ENCODE measurements at places on chromosomes 6 and 20.

DNA sequence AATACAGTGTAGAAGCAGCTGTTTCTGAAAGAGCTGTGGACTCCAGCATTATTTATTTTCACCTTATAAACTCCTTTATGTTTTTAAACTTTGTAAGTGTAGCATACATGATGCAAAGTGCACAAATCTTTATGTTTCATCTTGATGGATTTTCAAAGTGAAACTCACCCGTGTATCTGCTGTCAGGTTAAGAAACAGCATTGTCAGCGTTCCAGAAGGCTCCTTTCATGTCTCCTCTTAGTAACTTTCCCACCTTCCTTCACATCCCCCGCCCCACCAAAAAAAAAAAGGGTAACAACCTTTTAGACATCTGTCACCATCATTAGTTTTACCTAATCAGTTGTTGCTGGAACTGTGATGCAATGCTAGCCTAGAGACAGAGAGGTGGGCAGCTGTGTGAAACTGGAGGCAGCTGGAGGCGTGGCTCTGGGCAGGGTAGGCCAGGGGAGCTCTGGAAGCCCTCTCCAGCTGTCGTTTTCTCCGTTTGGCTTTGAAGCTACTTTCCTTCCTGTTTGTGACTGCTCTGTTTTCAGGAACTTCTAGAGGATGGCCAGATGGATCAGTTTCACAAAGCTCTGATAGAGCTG lies 7.2 kb downstream of the ACTR5 start:
- peak; percentile 79 for DNase-seq

- DNase-seq = no peak
Measured at GRCh38 chr6:14281811-14282660, 164.5 kb downstream of the CD83 start.

DNA sequence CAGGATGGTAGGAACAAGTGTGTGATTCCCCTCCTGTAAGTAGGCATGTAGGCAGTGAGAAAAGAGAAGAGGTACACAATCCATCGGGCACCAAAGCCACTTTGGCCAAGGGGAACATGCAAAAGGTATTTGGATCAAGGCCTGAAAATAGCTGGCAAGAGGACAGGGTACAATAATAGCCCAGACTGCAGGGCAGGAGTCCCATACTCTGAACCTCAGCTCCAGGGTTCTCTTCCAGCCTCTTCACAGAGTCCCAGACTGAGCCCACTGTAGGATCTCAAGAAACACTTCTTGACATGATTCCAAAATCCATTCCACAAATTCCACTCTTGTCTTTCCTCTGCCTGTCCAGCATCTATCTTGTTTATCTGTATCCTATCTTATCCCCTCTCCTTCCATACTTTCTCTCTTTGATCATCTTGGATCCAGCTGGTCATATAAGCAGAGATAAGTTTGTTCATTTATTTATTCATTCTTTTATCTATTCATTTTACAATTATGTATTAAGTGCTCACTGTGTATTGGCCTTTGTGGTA lies 19.7 kb downstream of the ACSS2 start:
- DNase-seq = no peak

DNA sequence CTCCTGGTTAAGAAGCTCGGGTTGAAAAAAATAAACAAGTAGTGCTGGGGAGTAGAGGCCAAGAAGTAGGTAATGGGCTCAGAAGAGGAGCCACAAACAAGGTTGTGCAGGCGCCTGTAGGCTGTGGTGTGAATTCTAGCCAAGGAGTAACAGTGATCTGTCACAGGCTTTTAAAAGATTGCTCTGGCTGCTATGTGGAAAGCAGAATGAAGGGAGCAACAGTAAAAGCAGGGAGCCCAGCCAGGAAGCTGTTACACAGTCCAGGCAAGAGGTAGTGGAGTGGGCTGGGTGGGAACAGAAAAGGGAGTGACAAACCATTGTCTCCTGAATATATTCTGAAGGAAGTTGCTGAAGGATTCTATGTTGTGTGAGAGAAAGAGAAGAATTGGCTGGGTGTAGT lies 2.0 kb downstream of the HFE start:
- DNase-seq = no peak

DNA sequence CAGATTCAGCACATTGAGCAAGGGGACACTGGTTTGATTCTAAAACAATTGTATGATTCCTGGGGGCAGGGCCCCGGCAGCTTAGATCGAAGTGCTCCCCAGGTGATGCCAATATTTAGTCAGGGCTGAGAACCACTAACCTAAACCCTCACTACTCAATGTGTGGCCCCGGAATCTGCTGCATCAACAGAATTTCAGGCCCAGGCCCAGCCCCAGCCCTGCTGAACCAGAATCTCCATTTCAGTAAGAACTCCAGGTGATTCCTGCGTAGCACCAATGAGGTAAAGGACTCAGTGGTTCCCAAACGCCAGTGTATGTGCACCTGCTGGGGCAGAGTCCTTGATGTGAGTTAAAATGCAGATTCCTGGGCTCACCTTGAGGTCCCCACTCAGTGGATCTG lies 152.8 kb upstream of the KCNG1 start:
- no peak for DNase-seq

GRCh38 chr20:33674294-33675135 lies at the start of gene NECAB3:
TSS of gene NECAB3 (minus strand) at chr20:33674428. CDS start at chr20:33674352, 76 bp downstream.
- DNase-seq = peak; percentile 82

GRCh38 chr6:143279385-143279784 lies 171.1 kb downstream of the ADAT2 start:
- no peak for DNase-seq

DNA sequence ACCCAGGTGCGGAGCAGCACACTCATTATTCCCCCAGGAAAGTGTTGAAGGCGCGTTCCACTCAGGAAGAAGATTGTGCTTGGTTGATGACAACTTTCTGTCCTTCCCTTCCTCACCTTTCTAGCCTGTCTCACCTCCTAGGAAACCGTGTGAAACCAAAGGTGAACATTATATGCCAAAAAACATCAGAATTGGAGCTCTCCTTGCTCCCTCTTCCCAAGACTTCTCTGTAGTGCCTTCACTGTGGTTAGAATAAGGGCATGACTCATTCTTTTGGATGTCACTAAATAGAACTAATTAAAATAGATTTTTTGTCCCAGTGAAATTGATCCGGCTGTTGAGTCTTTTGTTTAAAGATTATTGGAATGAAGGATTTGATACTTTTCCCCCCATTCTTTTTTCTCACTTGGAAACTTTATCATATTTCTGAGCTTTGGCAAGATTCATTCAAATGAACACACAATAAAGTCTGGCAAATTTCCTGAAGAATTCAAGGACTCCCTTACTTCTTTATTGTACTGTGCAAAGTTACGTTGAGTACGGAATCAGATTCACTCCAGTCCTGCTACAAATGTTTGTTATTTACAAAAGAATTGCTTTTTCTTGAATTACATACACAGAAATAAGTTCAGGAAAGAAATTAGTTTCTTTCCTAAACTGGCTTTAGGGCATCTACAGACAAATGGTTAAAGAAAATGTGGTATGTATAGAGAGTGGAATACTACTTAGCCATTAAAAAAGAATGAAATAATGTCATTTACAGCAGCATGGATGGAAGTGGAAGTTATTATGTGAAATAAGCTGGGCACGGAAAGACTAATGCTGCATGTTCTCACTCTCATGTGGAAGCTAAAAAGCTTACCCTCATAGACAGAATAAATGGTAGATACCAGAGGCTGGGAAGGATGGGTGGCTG lies 142.8 kb upstream of the AKAP12 start:
- DNase-seq = no peak

DNA sequence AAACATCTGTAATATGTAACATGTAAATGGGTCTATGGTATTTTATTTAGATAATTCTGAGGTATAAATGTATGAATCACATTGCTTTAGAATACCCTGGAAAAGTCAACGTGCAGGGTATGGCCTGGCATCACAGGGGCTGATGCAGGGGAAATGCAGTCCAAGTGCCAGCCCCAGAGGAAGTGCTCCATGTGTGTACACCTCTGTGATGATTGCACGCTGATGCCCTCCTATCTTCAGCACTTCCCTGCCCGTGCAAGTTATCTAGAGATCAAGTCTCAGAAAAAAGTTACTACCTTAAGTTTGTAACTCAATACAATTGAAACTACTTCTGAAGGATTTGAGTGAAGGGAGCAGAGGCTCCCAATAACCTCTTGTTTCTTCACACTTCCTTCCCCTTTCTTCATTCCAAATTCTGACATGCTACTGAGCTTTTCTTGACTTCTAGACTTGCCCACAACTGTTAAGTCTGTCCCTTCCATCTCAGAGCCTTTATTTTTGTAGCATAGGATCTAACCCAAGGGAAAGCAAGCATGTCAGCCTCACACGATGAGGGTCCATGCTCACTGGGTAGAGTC lies 2.2 kb downstream of the SMLR1 start:
- DNase-seq = no peak

DNA sequence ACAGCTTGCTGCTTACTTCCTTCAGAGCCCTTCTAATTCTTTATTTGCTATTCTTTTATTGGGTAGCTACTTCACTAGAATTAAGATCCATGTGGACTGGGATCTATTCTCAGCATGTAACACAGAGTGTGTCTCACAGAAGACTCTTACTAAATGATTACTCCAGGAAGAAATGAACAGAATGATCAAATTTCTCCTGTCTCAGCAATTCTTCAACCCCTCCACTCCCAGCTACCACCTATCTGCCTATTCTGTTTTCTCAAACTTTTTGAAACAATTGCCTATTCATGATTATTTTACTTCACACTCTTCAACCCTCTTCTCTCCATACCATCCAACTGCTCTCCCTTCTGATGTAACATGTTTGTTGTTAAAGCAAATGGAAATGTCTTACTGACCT lies 132.6 kb downstream of the BTBD9 start:
- DNase-seq = no peak

DNA sequence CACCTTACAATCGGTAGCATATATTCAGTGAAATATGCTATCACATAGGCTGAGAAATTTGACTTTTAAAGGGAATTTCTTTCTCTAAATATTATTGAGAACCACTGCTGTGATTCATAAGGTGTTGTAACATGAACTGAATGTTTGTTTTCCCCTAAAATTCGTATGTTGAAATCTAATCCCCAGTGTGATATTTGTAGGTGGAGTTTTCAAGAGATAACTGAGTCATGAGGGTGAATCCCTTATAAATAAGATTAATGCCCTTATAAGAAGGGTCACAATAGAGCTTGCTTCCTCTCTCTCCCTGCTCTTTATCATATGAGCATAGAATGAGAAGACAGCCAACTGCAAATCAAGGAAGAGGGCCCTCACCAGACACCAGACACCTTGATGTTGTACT lies 64.8 kb downstream of the LMBRD1 start:
- DNase-seq = no peak
